GOT3 (cell line): ENCODE measurements at places on chromosomes 11 and 22.
A peak's percentile ranks its signal among the peaks of the same experiment; 100 is the strongest.

GRCh38 chr11:22711071-22711770 is 44.8 kb downstream of the GAS2 start:
- no peak for DNase-seq

DNA sequence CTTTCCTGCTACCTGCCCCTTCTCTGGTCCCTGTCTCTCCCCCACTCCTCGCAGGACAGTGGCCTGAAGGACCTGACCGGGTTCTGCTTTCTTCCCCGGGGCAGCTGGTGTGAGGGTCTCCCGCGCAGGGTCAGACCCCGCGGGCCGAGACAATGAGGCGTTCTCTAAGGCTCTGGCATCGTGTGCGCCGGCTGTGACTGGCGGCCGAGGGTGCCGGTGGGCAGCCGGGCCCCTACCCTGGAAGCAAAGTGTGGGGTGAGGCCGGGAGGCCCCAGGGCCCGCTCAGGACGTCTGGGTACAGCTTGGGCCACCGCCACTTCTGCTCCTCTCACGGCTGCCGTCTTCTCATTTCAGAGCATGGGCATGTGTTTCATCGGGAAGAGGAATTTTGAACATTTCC is 16.3 kb downstream of the TRMU start:
- DNase-seq: no peak

GRCh38 chr22:37177755-37178154 is 10.3 kb downstream of the C1QTNF6 start:
- no peak for DNase-seq

- no peak for DNase-seq
These were observed 3.6 kb upstream of the MAPK8IP1 start for GRCh38 chr11:45881708-45882368.

GRCh38 chr11:65560555-65561418 is 2.6 kb upstream of the LTBP3 start:
- no peak for DNase-seq

- DNase-seq: peak; percentile 67
These were observed 442 bp downstream of the PELI3 start for GRCh38 chr11:66467034-66467659.
